ENCODE measurements at places on chromosomes 5 and 9. TPM values are rescaled to one million over a fixed set of nuclear protein-coding genes. Genes with fewer than 3 reads are reported as not detected.

- no peak for DNase-seq
Measured at GRCh38 chr5:16037121-16037845, 142.3 kb downstream of the MARCHF11 start.

GRCh38 chr5:40309851-40310250 is 369.9 kb upstream of the PTGER4 start:
- no peak for DNase-seq

GRCh38 chr9:93501406-93501805 is 48.0 kb upstream of the FAM120AOS start:
- peak; percentile 58 for DNase-seq

- DNase-seq = no peak
Measured at GRCh38 chr5:10690460-10691440, 70.3 kb downstream of the DAP start.

DNA sequence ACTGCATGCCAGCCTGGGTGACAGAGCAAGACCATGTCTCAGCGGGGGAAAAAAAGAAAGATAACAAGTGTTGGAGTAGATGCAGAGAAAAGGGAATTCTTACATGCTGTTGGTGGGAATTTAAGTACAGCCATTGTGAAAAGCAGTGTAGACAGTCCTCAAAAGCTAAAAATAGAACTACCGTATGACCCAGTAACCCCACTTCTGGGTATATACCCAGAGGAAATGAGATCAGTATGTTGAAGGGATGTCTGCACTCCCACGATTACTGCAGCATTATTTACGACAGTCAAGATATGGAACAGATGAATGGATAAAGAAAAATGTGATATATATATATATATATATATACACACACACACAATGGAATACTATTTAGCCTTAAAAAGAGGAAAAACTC is 225.3 kb upstream of the SLC24A2 start:
- peak; percentile 46 for DNase-seq

The SWI5 gene
- total RNA-seq = 21.2 TPM

GRCh38 chr5:107446972-107447371 is 223.8 kb downstream of the EFNA5 start:
- no peak for DNase-seq

GRCh38 chr5:174151599-174152181 is 106.2 kb downstream of the NSG2 start:
- no peak for DNase-seq

DNA sequence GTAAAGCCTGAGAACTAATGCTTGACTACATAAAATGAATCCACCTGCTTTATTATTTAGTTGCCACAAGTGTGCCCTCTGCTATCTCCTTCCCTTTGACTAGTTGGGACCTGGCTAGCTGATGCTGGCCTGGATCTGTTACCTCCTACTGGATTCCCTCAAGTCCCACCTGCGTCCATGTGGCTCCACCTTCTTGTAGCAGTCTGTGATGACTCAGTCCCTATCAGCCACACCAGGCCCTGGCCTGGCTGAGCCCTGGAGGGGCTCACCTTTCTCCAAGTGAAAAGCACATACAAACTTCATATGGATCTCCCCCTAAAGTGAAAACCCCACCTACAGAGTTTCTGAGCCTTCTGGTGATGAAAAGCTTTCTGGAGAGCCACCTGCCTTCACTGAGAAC is 611.4 kb downstream of the SEMA5A start:
- DNase-seq = no peak

GRCh38 chr5:167861129-167861927 is 430.1 kb upstream of the WWC1 start:
- DNase-seq = no peak

DNA sequence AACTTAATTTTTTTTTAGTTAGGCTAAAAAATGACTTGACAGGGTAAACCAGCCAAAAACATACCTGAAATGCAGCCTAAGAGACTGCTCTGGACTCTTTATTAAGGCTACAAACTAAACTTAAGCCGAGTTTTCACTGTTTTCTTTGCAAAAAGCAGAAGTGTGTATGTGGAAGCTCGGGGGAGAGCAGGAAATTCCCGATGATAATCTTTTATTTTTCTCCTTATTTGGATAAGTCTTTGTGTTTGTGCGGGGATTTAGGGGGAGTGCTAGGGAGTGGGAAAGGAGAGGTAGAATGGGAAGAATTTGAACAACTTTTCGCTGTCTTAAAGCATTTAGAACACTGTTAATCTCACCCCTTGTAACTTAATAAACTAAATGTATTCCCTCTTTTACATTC is 30.7 kb upstream of the GPR21 start:
- DNase-seq = peak; percentile 87

- no peak for DNase-seq
Measured at GRCh38 chr9:12972608-12973589, 198.1 kb downstream of the LURAP1L start.

DNA sequence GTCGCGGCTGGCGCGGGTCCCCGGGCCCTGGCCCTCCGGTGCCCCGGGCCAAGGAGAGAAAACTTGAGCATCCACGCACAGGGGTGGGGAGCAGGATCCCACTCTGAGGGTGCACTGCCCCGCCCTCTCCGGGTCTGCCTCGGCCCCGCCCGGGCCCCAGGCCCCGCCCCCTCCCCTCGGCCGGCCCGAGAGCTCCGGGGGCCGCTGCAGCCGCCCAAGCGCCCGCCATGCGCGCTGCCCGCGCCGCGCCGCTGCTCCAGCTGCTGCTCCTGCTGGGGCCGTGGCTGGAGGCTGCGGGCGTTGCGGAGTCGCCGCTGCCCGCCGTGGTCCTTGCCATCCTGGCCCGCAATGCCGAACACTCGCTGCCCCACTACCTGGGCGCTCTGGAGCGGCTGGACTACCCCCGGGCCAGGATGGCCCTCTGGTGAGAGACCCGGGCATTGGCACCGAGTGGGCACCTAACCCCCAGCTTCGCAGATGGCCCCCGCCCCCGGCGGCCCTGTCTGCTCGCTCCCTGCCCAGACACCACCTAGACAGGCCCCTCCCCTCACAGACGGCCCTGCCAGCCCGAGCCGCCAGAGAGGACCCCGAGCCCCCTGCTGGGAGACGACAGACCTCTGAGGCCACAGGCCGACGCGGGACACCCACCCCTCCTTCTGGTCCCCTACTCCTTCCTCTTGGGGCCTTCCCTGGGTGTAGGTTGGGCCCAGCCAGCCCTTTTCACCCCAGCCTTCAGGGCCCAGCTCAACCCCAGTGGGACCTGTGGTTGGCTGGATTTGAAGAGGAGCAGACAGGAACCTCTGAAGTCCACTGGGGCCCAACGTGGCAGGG is at the start of gene CERCAM:
Gene CERCAM, plus strand, starts transcription at position 207 of the 831 bp plus-strand sequence. Its CDS starts 21 bp downstream, at position 228.
- DNase-seq = peak; percentile 50

DNA sequence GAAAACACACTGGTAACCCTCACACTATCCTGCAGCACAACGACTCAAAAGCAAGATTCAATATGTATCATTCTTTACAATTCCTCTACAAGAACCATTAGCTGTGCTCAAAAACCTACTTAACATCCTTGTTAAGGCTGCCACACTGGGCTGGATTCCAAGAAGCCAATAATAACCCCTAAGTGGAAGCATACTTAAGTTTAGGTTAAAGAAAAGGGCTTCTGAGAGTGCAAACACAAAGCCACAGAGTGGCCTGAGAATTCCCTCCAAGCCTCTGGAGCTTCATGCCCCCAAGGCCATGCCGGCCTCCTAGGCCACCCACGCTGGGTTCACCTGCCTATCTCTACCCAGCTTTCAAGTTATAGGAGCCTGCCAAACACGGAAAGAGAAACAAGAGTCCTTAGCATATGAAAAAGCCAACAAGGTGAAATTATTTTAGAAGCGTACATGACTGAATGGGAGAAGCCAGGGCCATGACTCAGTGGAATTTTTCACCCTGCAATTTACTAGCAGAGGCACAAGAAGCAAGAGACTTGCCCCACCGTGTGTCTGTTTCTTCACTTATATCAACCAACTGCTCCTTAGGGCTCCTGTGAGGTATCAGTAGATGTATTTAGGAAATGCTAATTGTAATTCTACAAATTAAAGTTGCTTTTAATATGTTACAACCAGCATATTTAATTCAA is 293.0 kb downstream of the SPOCK1 start:
- DNase-seq = peak; percentile 25

- no peak for DNase-seq
Measured at GRCh38 chr5:131684595-131684994, 49.6 kb upstream of the RAPGEF6 start.

DNA sequence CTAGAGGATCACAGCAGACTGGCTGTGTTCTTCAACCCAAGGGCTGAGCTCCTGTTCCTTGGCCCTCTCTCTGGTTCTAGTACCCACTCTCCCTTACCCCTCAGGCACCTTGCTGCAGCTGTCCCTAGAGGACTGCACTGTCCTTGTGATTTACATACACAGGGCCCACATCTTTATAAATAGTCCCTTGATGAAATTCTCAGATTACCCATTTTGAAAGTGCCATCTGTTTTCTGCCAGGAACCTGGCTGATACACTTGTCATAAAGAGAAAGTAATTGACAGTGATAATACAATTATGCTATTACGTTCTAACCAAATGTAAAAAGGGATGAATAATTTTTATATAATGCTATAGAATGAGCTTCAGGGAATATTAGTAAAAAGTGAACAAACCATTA is 16.5 kb upstream of the SPARC start:
- DNase-seq = no peak

GRCh38 chr5:81027481-81028058 is 67.4 kb downstream of the RASGRF2 start:
- DNase-seq = no peak

GRCh38 chr5:139593716-139594319 is 32.7 kb downstream of the UBE2D2 start:
- DNase-seq = no peak

- DNase-seq = no peak
Measured at GRCh38 chr9:16627521-16627920, 242.9 kb downstream of the BNC2 start.

GRCh38 chr5:126428421-126428820 is 5.2 kb downstream of the GRAMD2B start:
- no peak for DNase-seq

DNA sequence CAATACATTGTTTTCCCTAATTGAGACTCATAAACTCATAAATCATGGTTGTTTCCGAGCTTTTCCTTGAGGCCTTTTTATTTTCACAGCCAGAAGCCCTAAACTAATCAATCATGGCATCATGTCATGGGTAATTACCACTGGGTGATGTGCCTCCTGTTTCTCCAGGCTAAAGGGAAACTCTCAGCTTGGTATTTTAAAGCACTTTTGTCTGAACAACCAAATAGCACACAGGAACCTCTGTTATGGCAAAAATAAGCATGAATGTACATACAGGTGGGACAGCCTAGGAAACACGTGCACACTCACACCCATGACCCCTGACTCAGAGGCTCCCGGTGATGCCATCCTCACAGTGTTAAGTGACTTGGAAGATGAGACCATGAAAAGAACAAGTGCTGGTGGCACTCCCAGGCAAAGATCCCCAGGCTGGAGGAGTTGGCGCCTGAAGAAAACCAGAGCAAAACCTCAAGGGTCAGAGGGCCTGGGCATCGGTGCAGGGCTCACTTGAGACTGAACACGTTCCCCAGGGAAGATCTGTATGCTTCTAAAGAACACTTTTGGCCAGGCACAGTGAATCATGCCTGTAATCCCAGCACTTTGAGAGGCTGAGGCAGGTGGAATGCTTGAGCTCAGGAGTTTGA is 154.3 kb downstream of the ROR2 start:
- no peak for DNase-seq

The SPINK4 gene
- not detected for total RNA-seq

GRCh38 chr5:17918373-17919104 is 284.3 kb downstream of the TAF11L14 start:
- no peak for DNase-seq

GRCh38 chr9:16335788-16336580 is 534.5 kb downstream of the BNC2 start:
- DNase-seq = peak; percentile 82

GRCh38 chr9:95070549-95071021 is 246.9 kb downstream of the FANCC start:
- DNase-seq = no peak

- DNase-seq = no peak
Measured at GRCh38 chr9:35918780-35919179, 9.5 kb downstream of the SPAAR start.

DNA sequence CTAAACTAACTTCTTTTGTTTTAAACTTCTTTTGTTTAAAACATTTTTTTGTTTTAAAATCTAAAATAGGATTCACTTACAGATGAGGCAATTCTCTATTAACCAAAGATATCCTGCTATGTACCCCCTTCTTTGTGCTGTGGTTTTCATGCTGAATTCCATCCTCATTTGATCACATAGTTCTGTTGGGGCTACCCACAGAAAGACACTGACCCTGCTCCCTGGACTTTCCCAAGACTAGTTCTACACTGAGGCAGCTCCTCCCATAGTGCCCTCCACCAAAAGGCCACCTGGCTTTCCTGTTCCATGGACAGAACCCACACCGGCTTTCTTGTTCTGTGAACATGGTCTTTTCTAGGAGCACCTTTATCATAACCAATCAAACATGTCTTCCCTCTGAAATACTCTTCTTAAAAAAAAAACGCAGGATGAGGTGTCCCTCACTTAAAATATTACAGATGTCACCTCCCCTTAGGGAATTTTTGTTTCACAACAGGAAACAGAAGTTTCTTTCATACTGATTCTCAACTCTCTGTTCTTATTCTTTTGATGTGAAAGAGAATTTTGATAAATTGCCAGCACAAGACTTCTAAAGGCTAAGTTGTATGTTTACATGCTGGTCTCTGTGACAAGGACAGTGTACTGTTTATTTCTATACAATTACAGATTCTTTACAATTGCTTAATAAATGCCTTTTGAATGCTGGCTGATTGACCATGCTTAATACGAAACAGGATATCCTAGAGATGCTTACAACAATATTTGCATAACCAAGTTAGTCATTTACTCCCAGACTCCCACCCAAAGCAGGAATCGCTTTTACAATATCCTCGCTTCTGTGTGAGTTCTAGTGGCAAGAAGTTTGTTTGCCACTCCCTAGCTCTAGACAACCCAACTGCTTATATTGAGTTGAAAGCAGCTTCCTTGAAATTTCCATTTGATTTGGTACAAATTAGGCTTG is 300.4 kb downstream of the DTWD2 start:
- DNase-seq = no peak

The RPS14 gene
- total RNA-seq = 2,034 TPM

The IFNB1 gene
- total RNA-seq = not detected

The NEUROG1 gene
- not detected for total RNA-seq

The TRMT10B gene
- 5.2 TPM for total RNA-seq

- no peak for DNase-seq
Measured at GRCh38 chr5:177601126-177601525, 1.2 kb downstream of the B4GALT7 start.

- DNase-seq = no peak
Measured at GRCh38 chr5:115341745-115342144, 45.3 kb upstream of the CCDC112 start.

The ARL14EPL gene
- total RNA-seq = 0.58 TPM

The THBS4 gene
- total RNA-seq = not detected

- no peak for DNase-seq
Measured at GRCh38 chr5:2293906-2294305, 411.2 kb upstream of the IRX4 start.

- DNase-seq = no peak
Measured at GRCh38 chr5:80987078-80987766, 27.1 kb downstream of the RASGRF2 start.

The PTPN3 gene
- not detected for total RNA-seq

DNA sequence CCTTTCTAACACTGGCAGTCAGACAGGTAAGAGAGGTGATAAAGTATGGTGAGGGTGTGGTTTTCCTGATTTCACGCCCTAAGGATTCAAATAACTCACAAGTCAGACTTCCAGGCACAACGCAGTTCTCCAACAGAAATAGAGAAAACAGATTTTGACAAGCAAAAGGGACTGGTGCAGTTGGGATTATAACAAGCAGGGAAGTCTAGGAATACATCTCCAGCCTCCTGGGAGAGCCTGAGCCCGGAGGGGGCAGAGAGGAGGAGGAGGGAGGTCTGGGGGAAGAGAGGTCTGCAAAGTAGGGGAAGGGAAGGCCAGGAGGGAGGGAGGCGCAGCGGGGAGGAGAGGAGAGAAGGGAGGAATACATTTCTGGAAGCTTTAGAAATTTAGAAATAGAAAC is 1.6 kb downstream of the CMBL start:
- no peak for DNase-seq
